ENCODE measurements at places on chromosomes 3 and 15. TPM values are rescaled to one million over a fixed set of nuclear protein-coding genes. Genes with fewer than 3 reads are reported as not detected.

LSAMP gene
- 0.10 TPM for polyA plus RNA-seq

ULK3 gene
- polyA plus RNA-seq = 143 TPM

HES1 gene
- 78.3 TPM for polyA plus RNA-seq

PLCH1 gene
- polyA plus RNA-seq = 0.07 TPM

All from esophagus (tissue), 2 donors.